ENCODE measurements at places on chromosomes 6 and 20.

DNA sequence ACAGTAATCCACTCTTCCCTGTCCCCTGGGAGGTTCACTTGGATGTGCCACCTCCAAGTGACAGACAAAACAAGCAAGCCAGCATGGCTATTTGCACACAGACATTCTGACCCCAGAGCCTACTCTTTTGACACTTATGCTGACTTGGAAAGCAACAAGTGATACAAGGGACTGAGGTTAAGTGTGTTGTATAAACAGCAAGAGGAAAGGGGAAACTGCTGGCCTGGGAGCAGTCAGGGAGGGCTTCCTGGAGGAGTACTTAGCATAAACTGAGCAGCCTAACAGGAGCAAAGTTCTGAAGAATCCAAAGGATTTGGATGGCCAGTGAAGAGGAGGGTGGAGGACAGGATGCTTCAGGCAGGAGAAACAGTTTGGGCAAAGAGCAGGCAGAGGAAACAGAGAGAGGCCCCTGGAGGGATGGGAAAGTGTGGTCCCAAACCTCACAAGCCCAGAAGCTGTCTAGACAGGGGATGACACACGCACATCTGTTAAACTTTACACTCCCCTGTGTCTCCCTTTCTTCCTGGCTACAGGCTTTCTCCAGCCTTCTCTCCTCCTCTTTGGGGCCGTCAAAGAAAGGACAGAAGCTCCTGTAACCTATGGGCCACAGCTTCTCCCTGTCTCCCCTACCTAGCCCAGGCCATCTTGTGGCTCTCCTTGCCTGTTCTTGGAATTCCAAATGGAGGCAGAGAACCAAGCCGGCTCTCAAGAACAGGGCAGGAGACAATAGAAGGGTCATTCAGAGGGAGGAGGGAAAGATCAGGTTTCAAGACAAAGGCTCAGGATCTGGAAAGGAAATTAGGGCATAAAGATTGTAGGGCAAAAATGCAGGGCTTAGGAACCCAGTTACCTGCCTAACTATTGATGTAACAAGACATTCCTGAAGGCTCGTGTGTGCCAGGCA lies 19.3 kb downstream of the SULF2 start:
- no peak for DNase-seq

GRCh38 chr6:26034905-26035304 lies 52.3 kb upstream of the HFE start:
- DNase-seq, result no peak

DNA sequence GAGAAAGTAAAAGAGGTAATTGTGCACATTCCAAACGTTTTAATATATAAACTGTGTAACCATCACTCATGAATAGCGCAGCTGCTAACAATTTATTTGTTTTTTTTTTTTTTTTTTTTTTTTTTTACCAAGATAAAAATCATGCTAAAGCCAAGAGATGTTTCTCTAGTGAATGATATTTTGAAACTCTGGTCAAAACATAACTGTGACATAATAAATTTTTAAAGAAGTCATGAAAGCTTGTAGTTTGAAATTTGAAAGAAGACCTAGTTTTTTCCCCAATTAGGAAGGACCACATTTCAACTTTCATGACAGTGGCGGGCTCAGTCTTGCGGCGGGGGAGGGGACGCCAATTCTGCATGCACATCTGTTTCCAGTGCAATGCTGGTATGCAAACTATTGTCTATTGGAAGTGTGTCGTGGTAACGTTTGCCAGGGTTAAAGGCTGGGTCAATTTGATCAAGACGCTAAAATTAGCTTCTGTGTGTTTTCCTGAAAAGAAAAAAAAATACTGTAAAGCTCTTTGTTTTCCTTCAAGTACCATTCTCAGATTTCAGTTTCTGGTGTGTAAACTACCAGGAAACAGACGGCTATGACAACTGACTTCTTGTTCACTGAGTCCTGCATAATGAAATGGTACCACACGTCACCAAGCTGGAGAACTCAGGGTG lies 211.9 kb downstream of the FOXC1 start:
- DNase-seq, result no peak

DNA sequence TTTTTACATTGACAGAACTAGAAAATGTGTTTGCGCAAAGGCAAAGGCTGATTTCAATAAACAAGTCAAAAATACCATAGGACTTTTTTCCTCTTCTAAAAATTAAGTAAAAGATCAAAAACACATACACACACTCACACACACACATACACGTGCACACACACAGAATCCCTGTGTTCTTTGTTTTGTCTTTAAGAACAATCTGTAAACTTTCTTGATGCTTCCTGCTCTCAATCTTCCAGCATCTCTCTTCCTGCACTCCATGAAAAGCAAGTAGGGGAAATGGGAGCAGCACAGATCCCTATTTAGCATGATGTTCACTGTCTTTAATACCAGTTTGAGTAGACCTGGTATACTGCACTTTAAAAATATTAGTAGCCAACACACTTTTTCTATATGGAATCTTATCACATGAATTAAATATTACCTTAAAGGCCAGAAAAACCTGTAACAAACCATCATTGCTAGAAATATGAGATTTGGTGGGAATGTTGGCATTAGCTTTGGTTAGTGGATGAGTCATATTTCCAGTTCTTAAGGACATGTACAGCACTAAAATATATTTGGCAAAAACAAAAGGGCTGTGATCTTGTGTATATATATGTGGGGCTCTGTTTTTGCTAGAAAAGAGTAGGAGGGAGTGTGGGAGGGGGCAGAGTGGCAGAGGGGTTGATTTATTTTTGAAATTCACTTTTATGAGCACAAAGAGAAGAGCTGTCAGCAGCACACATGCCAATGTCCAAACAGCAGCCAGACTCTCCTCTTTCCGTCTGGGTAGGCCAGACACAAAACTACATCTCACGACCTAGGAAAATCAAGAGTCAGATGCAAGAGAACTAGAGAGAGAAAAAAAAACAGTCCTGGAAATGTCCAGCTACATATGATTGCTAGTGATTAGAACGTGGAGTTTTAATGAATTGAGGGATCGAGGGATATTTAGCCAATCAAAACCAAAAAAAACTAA lies 4.6 kb downstream of the PTPRK start:
- no peak for DNase-seq

DNA sequence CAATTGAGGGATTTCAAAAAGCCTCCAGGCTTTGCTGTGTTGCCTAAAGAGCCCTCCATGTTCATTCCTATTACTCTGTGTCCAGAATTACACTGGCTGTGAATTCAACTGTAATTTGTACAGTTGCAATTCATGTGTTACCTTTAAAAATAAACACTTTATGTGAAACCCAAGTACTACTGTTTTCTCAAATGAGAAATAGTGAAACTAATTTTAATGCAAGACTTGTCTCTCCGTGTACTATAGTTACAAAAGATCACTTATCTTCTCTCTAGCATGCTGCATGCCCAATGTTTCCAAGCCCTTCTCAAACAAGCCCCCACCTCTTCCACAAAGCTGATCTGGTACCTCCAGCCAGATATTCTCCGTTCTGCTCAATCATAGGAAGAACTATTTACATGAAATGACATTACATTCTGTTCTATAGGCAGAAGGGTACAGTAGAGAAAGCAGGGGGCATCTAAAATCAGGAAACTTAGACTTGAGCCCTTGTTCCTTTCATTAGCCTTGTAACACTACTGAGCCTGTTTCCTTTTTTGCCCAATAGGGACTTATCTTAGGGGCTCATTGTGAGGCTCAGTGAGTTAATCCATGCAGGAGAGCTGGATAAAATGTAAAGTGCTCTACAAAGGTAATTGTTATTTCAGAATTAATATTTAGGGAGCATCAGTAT lies 12.3 kb upstream of the COL9A1 start:
- DNase-seq, result no peak

- DNase-seq, result peak; percentile 81
Measured at GRCh38 chr6:113854531-113855499, 2.3 kb upstream of the MARCKS start.

DNA sequence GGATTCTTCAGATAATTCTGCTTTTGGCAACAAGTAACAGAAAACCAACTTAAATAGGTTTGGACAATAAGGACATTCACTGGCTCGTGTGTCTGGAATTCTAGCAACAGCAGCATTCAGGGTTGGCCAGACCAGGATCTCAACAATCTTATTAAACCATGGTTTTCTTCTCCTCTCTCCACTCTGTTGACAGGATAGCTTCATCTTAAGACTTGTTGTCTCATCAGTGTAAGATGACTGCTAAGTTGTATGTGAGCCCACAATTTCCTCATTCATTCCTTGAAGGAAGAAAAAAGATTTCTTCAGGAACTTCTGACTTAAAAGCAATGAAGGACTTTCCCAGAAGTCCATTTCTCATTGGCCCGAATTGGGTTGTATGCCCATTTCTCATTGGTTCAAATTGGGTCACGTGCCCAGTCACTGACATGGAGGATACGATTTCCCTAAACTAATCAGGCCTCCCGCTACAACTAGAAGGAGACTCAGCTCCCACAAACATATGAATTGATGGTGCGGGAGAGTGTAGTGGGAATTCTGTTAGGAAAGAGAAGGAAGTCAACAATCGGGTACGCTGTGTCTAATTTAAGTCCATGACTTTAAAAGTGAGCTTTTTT lies 83.7 kb downstream of the SLC22A3 start:
- no peak for DNase-seq

DNA sequence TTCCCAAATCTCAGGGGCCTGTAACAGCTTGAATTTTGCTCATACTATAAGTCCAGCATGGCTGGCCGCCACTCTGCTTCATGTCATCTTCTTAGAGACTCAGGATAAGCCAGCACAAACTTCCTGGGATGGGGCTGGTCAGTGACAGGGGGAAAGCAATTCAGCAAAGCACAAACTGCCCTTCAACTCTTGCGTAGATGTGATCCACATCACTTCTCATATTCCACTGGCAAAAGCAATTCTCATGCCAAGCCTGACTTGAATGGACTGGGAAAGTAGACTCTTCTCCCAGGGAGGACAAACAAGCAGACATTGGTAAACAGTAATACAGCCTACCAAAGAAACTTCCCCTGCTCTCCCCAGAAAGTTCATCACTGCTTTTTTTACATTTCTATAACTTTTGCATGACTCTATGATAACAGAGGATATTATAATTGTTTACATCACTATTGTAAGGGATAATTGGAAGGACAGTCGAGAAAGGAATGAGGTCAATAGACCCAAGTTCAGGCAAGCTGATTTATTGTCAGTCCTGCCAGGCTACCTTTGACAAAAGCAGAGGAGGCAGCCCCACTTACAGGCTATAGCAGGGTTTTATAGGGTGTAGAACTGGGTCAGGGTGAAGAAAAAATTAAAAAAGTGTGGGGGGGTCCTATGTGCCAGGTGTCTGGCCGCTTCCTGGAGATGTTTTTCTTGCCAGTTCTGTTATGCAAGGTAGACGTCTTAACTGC lies 37.4 kb downstream of the RBM24 start:
- no peak for DNase-seq

DNA sequence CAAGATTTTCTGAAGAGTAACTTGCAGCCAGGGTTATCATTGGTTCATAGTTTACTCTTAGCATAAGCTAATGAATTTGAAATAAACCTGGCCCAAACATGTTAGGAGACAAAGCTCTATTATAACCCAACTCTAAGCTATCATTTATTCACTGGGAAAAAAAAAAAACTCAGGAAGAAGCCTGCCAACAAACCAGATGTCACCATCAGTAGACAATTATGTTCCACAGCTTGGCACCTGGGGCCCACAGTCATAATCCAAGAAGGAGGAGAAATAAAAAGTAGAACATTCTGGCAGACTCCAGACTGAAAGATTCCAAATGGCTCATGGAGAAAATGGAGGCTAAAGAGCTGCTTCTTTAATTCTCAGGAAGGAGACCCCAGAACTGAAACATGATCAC lies 100.0 kb upstream of the CNR1 start:
- DNase-seq, result no peak

Measured in hepatic stellate cell (primary cell).